BJ (cell line): ENCODE measurements at places on chromosomes 4 and X. TPM values are rescaled to one million over a fixed set of nuclear protein-coding genes. Genes with fewer than 3 reads are reported as not detected.

- no peak for DNase-seq
Observed at GRCh38 chr4:159445692-159446091, 342.8 kb downstream of the RAPGEF2 start.

DNA sequence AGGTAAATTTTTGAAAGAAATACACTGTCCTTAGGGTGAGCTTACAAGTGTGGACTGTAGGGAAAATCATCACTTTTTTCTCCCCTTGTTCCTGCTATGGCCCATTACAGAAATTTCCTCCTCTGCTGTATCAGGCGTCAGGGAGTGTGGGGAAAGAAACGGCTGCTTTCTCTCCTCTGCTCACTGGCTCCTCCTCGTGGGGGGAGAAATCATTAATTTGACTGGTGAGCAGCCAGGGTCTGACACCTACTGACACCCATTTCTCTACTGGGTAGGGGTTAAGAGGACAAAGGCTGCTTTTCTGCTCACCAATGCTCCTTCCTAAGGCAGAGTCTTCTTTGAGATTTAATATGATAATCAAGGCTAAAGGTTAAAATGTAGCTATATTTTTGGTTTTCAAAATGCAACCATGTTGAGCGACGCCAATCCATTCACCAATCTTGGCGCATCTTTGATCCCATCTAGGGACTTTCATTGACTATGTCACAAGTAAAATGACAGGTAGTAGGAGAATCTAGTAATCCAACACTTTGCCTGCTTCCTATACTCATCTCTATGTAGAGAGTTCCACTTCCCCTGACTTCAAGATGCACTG, 25.1 kb downstream of the SETD7 start:
- DNase-seq: no peak

DNA sequence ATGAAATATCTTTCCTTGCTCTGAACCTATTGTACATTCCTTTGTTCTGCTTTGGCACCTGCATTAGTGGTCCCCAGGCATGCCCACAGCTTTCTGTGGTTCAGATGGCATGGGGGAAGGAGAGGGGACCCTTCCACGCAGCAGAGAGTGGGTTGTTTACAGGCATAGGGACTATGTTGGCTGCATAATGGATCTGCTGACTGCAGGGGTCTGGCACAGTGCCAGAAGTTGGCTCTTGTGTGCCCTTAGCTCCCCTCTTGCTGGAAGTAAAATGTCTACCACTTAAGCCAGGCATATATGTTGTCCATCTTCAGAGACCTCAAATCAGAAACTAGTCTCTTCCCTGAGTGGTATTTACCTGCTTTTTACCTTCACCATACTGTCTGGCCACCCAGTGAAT, 651.9 kb upstream of the PCDH7 start:
- DNase-seq: no peak

- no peak for DNase-seq
Observed at GRCh38 chr4:100083289-100083688, 107.0 kb downstream of the DDIT4L start.

GRCh38 chr4:123986268-123986798, 589.7 kb downstream of the SPRY1 start:
- peak; percentile 90 for DNase-seq

DNA sequence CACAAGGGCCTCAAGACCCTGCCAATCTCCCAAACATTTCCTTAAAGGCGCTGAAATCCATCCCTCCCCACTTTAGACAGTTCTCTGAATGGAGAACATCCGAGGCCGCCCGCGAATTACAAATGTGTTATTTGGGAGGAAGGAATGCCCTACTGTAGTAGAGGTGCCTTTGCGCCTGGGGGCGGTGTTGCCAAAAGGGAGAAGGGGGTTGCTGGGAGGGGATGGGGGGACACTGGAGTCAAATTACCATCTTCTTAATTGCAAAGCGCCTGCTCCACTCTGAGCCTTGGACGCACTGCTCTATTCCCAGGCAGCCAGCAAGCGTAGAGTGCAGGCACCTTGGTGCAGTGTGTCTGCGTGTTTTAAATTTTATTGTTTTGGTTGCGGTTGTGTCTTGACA, 2.7 kb downstream of the TMEM255A start:
- no peak for DNase-seq

DNA sequence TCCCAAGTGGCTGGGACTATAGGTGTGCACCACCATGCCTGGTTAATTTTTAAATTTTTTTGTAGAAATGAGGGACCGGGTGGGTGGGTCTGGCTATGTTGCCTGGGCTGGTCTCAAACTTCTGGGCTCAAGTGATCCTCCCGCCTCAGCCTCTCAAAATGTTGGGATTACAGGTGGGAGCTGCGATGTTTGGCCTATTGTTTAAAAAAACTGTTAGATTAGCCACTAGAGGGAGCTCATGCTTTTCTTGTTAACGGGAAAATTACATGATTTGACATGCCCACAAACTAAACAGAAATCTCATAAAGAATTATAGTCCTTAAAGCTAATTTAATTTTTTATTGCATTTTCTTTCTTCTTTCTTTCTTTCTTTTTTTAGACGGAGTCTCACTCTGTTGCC, 5.0 kb upstream of the SDAD1 start:
- DNase-seq: no peak

DNA sequence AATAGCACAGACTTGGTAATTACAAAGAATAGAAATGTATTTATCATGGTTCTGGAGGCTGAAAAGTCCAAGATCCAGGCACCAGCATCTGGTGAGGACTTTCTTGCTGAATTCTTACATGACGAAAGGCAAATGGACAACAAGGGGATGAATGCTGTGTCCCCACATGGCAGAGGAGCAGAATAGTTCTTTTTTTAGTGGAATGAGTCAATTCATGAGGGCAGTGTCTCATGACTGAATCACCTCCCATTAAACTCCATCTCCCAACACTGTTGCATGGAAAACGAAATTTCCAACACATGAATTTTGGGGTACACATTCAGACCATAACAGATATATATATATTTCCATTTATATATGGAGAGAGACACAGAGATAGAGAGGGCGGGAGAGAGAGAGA, 628.3 kb downstream of the TRIML1 start:
- DNase-seq: no peak

DNA sequence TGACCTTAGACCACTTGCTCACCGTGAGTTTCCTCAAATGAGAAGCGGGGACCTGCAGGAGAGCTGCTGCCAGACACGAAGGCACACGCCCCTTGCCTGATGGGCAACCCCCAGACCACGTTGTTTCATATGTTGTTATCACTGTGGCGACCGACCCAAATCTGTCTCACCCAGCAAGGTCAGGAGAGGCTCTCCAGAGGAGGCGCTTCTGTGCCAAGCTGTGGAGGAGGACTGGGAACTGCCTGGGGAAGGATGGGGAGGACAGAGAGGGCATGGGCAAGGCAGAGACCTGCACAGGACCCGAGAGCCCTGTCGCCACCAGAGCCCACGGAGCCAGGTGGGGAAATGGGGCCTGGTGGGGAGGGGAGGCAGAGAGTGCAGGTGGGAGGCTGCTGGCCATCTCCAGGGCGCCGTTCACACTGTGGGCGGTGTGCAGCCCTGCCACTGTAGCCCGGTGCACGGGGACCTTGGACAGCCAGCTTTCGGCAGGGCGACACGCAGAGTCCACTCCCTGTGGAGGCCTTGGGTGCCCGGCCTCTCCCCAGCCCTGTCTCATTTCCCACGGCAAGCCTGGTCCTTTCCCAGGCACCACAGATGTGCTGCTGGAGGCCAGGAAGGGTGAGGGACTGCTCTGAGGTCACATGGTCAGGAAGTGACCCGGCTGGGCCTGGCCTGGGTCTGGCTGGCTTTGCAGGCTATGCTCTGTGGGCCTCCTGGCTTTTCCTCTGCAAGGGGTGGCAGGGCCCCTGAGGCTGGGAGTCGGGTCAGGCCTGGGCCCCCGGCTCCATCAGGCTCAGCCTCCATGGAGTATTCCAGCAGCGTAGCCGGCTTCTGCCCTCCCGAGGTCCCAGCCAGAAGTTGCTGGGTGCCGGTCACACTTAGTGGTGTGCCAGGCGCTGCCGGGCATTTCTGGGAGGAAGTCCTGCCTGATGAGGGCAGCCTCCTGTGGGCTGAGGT, 3.2 kb downstream of the HTRA3 start:
- DNase-seq: no peak

- DNase-seq: no peak
Observed at GRCh38 chrX:151801980-151802379, 67.4 kb downstream of the CNGA2 start.

DNA sequence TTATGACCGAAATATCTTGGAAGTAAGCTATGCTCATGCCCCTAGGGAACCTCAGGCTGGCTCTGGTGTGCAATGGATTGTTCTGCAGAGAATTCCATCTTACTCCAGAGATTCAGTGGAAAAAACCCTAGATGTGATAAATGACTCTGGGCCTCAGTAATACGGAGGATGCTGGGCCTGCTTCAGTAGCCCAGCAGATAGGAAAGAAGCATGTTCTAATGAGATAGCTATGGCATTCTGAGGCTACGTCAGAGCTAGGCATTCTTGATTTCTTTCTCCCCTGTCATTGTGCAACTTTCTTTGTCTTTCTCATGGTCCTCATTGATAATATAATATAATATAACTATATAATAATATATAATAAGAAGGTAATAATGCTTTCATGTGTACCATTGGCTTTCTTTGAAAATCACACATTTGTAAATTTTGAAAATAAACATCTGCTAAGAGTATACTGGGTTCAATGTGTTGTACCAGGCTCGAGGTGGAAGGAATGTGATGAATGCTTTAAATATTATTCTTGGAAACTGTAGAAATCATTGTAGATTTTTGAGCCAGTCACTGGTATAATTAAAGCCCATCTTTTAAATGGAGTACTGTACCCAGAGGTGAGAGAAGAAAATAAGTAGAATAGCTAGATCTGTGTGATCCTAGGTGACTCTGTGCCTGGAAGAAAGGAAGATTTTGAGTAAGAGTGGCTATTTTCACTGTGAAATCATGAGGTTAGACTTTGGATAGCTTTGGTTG, 152.0 kb downstream of the IL15 start:
- DNase-seq: no peak

GRCh38 chr4:123365412-123365811, 31.2 kb upstream of the SPRY1 start:
- no peak for DNase-seq

DNA sequence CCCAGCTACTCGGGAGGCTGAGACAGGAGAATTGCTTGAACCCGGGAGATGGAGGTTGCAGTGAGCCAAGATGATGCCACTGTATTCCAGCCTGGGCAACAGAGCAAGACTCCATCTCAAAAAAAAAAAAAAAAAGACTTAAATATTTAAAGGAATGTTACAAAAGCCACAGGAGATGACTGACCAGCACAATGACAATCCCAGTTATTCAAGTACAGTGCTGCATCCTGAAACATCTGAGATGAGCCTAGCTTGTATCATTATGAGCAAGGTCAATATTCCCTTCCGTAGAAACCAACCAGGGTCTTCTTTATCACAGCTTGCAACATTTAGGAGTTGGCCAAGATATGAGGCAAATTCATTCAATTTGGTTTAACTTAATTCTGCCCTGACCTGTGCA, 38.6 kb downstream of the LNX1 start:
- no peak for DNase-seq

The PABPC4L gene
- 2.5 and 3.8 TPM in 2 replicates for polyA plus RNA-seq

The SH2D1A gene
- not detected in 2 replicates for polyA plus RNA-seq

The THAP9 gene
- polyA plus RNA-seq: 1.8 and 2.8 TPM in 2 replicates

The PAGE5 gene
- not detected in 2 replicates for polyA plus RNA-seq

The DRP2 gene
- polyA plus RNA-seq: 0.12 and 0.13 TPM in 2 replicates

The CCDC110 gene
- polyA plus RNA-seq: not detected in 2 replicates

The IL15 gene
- polyA plus RNA-seq: 5.5 and 7.3 TPM in 2 replicates

The PDE6B gene
- 0.10 and 0.22 TPM in 2 replicates for polyA plus RNA-seq

The WAS gene
- 0.06 and 0.12 TPM in 2 replicates for polyA plus RNA-seq

The USP17L19 gene
- polyA plus RNA-seq: not detected in 2 replicates

The TCEAL9 gene
- polyA plus RNA-seq: 15.7 and 53.5 TPM in 2 replicates

The CDS1 gene
- polyA plus RNA-seq: 0.01 and 0.02 TPM in 2 replicates
